ENCODE measurements at places on chromosomes 1 and 21.

GRCh38 chr21:14595449-14595848 is 49.3 kb upstream of the SAMSN1 start:
- no peak for DNase-seq

- DNase-seq, result no peak
Observed at GRCh38 chr1:152148981-152149380, 10.0 kb downstream of the RPTN start.

DNA sequence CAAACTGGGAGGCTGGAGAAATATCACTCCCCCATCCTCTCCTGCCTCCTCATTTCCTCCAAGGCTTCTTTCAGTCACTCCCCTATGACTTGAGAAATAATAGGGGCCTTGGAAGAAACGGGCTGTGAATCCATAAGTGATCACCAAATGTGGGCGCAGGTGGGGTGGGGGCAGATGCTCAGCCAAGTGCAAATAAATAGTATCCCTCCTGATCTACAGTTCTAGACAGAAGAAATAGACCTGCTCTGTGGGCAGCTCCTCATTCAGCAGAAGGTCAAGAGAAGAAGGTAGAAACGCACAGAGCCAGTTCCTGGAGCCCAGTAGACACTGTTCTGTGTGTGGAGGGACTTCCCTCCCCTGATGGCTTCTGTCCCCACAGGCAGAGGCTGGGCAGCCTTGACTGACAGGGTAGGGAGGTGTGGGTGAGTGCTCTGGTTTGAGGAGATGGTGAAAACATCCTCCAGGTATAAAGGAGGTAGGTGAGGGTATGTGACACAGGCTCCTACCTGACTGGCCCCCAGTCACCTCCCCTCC is 17.1 kb downstream of the PAX7 start:
- DNase-seq, result no peak

- DNase-seq, result no peak
Observed at GRCh38 chr1:211333906-211334305, 7.3 kb downstream of the TRAF5 start.

DNA sequence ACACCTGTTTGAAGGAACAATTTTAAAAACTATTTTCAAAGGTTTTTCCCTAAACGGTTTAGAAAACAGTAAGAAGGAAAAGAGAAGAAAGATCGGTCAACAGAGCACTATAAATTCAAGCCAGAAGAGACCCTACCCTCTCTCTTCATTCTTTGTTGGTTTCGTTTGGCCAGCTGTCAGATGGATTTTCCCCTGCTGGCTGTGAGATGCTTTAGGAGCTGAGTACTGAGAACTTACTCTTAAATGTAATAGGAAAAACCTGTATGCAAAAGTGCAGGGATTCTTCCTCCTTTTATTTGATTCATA is 1.3 kb upstream of the TXNIP start:
- DNase-seq, result no peak

GRCh38 chr1:116853680-116854402 is 55.9 kb upstream of the PTGFRN start:
- no peak for DNase-seq

DNA sequence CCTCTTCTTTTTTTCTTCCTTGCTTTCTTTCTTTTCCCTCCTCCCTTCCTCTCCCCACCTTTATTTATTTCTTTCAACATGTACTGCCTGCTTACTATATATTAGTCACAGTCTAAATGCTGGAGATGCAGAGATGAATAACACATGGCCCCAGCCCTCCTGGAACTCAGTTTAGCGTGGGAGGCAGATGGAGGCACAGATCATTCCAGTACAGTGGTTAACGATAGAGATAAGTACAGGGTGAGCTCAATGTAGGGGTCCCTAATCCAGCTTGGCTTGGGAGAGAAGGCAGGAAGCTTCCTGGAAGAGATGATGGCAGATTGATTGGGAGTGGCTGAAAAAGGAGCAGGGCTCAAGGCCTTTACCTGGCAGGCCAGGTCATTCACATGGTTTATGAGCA is 55.6 kb upstream of the PPP2R5A start:
- no peak for DNase-seq

DNA sequence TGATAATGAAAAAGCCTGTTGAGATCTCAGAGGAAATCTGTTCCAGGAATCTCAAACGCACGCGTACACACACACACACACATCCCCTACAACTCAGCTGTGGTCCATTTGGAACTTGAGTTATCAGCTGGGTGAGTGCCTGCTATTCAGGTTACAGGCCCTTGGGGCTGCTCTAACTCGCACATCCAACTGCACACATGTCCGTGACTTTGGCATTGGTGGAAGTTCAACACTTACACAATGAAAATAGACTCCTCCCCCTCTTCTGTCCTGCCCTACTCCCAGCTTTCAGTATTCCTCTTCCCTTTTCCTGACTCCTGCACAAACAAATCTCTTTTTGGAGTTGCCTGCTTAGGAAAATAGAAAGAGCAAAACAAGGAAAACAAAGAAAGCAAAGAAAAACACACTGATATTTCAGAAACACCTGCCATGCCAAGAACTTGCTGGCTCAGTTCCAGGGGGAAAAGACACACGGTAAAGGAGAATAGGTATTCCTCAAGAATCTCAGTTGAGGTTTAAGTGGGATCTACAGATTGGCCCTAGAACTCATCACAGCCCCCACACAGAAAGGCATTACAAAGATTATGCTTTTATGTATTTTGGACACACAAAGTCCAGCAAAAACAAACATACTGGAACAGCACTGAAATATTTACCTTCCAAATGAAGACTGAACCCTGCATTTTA is 140.9 kb downstream of the TGFBR3 start:
- DNase-seq, result peak; percentile 76

GRCh38 chr21:46604975-46605766 is at the start of gene S100B:
S100B (minus strand) TSS chr21:46605082; CDS start chr21:46602415, 2,667 bp downstream.
- DNase-seq, result no peak

DNA sequence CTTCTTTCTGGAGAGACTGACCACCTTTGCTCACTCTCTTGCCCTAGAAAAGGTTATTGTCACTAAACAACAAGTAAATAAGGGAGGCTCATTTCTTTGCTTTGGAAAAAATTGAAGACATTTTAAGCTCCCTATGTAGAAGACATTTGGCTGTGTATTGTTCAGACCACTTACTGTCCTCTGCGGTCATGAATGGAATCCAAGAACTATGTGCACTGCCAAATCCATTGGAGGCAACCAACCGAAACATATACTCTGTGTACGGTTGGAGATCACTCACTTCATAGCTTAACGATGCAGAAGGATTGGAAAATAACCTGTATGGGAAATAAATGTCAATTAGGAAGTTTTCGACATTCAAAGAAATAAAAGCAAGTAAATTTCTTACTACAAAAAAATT is 332.8 kb downstream of the KCTD3 start:
- DNase-seq, result no peak

All from right lobe of liver (tissue), 6 donors.